Umbilical cord (tissue), 2 donors: ENCODE measurements at places on chromosomes 6 and 20. TPM values are rescaled to one million over a fixed set of nuclear protein-coding genes. Genes with fewer than 3 reads are reported as not detected.

- DNase-seq, result no peak
Observed at GRCh38 chr20:63501818-63502670, 3.2 kb upstream of the EEF1A2 start.

- DNase-seq, result peak; percentile 59
Observed at GRCh38 chr6:6008648-6009421, 2.1 kb upstream of the NRN1 start.

GRCh38 chr20:3398681-3399252, 8.7 kb downstream of the DNAAF9 start:
- no peak for DNase-seq

GRCh38 chr20:2519115-2519809, 10.5 kb upstream of the ZNF343 start:
- no peak for DNase-seq

- no peak for DNase-seq
Observed at GRCh38 chr6:39100358-39100757, 14.6 kb downstream of the SAYSD1 start.

GRCh38 chr6:26743157-26743821, 83.7 kb upstream of the ZNF322 start:
- no peak for DNase-seq

- peak; percentile 94 for DNase-seq
Observed at GRCh38 chr6:37244430-37245310, 12.9 kb upstream of the TBC1D22B start.

GRCh38 chr6:11423667-11424066, 113.9 kb upstream of the TMEM170B start:
- no peak for DNase-seq

GRCh38 chr20:22629447-22629846, 45.1 kb upstream of the FOXA2 start:
- no peak for DNase-seq

Gene FNDC11
- total RNA-seq, result 1.2 TPM

Gene PPP1R3G
- total RNA-seq, result 8.9 TPM

Gene CRISP2
- total RNA-seq, result 0.96 TPM

Gene SMOC2
- 146 TPM for total RNA-seq
